Colonic mucosa (tissue), 4 donors: ENCODE measurements at places on chromosomes 2 and 18.

DNA sequence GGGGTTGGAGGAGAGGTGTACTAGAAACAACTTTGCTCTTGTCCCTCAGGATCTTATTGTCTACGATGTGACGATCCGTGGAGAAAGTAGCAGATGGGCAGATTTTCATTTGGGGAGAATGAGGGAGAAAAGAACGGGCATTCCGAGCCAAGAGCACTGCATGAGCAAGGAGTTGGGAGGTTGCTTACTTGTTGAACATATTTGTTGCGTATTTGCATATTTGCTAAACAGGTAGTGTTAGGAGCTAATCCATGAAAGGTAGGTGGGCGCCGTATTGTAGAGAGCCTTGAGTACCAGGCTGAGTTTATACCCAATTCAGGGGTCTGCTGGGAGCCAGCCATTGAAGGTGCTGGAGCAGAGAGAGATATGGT is 490 bp downstream of the BCS1L start:
- peak overlapping the region; percentile 81 for H3K27ac ChIP-seq
- no peaks in the 10 kb centered on the region for H3K36me3 ChIP-seq
- DNase-seq, result no peak
- H3K27me3 ChIP-seq, result no peaks in the 10 kb centered on the region
- H3K4me1 ChIP-seq, result peaks cover 8% of the 10 kb centered on the region
- peak overlapping the region; percentile 98 for H3K4me3 ChIP-seq

DNA sequence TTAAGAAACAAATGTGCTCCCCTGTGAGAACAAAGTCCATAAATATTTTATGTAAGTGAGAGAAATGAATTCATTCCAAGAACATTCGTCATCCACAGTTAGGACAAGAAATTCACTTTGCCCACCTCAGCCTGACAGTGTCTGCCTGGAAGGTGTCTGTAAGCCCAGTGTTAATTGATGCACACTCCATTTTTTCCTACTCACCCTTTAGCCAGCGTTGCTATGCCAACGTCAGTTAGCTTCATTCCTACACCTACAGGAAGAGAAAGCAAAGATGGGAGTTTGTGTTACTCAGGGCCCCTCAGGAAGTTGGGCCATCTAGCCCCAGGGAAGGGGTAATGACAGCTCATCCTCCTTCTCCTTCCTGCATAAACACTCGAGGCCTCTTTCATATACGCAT is 131.0 kb downstream of the ALPK2 start:
- no peak overlapping the region for H3K27ac ChIP-seq
- H3K4me3 ChIP-seq, result no peak overlapping the region
- peaks cover 11% of the 10 kb centered on the region for H3K4me1 ChIP-seq
- no peaks in the 10 kb centered on the region for H3K36me3 ChIP-seq
- DNase-seq, result no peak
- no peaks in the 10 kb centered on the region for H3K27me3 ChIP-seq

- H3K4me1 ChIP-seq, result no peaks in the 10 kb centered on the region
- no peak overlapping the region for H3K27ac ChIP-seq
- peaks cover 7% of the 10 kb centered on the region for H3K36me3 ChIP-seq
- no peak overlapping the region for H3K4me3 ChIP-seq
- DNase-seq, result no peak
- no peaks in the 10 kb centered on the region for H3K27me3 ChIP-seq
These were observed 46.0 kb downstream of the SLC66A2 start for GRCh38 chr18:79905389-79905911.

DNA sequence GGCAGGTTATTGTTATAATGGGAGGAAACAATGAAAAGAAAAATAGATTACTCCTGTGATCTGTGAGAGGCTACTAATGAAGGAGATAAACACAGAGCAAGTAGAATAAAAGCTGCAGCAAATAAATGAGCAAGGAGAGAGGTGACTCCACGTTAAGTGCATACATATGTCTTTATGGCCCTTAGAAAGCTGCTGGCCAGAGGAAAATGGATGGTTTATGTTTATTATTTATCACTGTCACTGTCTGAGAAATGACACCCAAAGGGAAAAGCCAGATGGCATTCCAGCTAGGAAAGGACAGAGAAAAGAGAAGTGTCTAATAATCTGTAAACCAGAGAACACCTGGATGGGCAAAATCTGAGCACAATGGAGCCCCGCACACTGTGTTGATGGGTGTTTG is 122.9 kb upstream of the DDX18 start:
- H3K27ac ChIP-seq, result no peak overlapping the region
- DNase-seq, result no peak
- H3K4me1 ChIP-seq, result no peaks in the 10 kb centered on the region
- no peaks in the 10 kb centered on the region for H3K27me3 ChIP-seq

- H3K4me3 ChIP-seq, result no peak overlapping the region
- H3K4me1 ChIP-seq, result no peaks in the 10 kb centered on the region
- no peak for DNase-seq
- H3K27me3 ChIP-seq, result no peaks in the 10 kb centered on the region
These were observed 41.4 kb upstream of the RBMS1 start for GRCh38 chr2:160534996-160535395.

DNA sequence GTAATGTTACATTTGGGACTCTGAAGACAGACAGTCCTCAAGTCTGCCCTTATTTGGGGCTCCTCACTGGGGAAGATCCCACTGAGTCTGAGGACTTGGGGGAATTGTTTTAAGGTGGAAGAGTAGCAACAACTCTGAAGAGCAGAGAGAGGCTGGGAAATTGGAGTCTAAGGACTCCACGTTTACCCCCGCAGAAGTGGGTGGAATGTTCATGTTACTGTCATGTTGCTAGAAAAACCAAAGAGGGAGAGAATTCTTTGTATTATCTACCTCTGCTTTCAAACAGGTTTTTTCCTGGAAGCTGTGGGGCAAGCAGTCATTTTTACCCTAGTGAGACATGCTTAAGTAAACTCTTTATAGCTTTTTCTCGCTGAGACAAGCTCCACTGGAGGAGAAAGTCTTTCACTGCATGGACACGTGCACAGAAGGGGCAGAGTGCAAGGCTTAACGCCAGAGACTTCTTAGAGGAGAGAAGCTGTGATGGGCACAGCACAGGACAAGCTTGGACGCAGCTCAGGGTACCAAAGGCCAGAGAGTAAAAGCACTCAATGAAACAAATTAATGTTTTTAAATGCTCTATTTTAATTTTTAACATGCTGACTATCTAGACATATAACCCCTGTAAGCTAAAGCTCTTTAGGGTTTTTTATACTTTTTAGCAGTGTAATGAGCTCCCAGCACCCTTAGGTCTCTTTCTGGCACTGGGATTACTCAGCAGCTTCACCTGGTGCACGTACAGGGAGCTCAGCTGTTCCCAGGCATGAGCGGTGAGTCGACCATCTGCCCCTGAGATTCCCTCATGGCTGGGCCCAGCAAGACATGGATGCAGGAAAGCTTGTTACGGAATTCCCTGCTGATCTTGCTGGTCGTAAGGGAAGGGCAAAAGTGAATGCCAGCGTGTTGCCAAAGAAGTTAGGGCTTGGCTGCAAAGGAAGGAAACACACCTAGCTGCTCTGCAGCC is 54.5 kb upstream of the BIN1 start:
- DNase-seq, result no peak
- H3K36me3 ChIP-seq, result no peaks in the 10 kb centered on the region
- H3K4me3 ChIP-seq, result no peak overlapping the region
- no peak overlapping the region for H3K27ac ChIP-seq
- H3K27me3 ChIP-seq, result no peaks in the 10 kb centered on the region

DNA sequence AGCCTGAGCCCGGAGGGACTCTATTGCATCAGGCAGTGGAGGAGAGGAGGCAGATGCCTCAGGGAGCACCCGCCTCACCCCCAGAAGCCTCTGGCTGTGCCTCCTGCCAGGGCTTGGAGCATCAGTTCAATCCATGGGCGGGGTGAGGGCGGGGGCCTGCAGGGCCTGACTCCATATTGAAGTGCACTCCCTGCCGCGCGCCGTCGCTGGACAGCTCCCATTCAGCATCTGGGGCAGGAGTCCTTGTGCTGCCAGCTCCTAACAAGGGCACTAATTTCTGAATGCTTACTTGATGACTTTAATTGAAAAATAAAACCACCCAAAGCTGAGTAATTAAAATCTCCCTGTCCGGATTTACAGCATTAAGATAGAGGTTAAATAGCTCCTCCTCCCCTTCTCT is 23.8 kb downstream of the C1QL2 start:
- H3K4me1 ChIP-seq, result no peaks in the 10 kb centered on the region
- H3K27ac ChIP-seq, result no peak overlapping the region
- no peak for DNase-seq
- no peak overlapping the region for H3K4me3 ChIP-seq
- no peaks in the 10 kb centered on the region for H3K27me3 ChIP-seq

- DNase-seq, result no peak
- no peaks in the 10 kb centered on the region for H3K27me3 ChIP-seq
- no peak overlapping the region for H3K4me3 ChIP-seq
- no peaks in the 10 kb centered on the region for H3K36me3 ChIP-seq
These were observed 2010.4 kb upstream of the LRRTM1 start for GRCh38 chr2:82314836-82315472.

- H3K4me1 ChIP-seq, result no peaks in the 10 kb centered on the region
- DNase-seq, result no peak
- H3K4me3 ChIP-seq, result no peak overlapping the region
- no peaks in the 10 kb centered on the region for H3K36me3 ChIP-seq
- no peaks in the 10 kb centered on the region for H3K27me3 ChIP-seq
These were observed 24.8 kb upstream of the GBX2 start for GRCh38 chr2:236193026-236193425.

DNA sequence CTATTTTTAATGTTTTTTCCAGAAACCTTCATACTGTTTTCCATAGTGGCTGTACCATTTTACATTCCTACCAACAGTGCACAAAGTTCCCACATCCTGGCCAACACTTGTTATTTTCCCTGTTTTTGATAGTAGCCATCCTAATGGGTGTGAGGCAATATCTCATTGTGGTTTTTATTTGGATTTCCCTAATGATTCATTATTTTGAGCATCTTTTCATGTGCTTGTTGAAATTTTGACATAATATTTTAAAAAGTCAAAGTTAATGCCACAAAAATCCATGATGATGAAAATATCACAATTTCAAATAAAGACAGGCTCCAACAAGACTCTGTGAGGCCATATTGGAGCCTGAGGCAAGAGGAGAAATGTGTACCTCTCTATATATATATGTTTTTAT is 50.2 kb downstream of the VWA3B start:
- H3K27me3 ChIP-seq, result no peaks in the 10 kb centered on the region
- H3K36me3 ChIP-seq, result no peaks in the 10 kb centered on the region
- H3K4me3 ChIP-seq, result no peak overlapping the region
- no peak overlapping the region for H3K27ac ChIP-seq
- no peak for DNase-seq

- no peak overlapping the region for H3K27ac ChIP-seq
- DNase-seq, result no peak
These were observed 60.3 kb upstream of the RPL31 start for GRCh38 chr2:100941646-100942240.

DNA sequence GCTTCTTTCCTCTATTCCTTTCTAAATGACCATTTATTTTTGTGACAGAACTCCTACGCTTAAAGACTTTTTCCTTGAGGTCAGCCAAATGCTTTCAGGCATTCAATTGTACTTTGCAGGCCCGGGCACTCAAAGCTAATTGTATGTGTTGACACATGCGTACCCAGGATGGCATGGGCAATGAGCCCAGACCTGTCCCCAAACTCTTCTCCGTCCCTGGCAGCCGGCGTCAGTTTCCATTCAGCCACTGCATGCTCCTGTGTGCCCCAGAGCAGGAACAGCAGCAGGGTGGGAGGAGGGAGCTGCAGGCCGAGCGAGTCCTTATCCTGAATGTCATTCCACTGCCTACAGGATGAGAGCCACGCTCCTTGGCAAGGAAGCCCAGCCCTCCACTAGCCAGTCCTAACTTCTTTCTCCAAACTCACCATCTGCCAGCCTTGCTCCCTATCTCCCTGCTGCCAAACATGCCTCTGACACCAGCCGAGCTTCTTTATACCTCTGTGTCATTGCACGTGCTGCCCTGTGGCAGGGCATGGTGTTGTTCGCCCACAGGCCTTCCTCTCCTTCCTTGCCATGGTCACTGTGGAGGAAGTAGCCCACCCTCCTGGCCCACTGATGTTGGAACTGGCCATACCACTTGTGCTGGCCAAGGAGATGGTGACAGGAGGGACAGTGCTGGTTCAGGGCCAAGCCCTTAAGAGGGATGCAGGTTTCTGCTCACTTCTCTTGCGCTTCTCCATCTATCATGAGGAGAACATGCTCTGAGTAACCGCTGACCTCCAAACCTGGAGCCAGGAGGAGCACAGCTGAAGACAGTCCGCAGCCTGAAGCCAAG is 116.9 kb upstream of the FHL2 start:
- no peaks in the 10 kb centered on the region for H3K4me1 ChIP-seq
- H3K4me3 ChIP-seq, result no peak overlapping the region
- H3K27me3 ChIP-seq, result no peaks in the 10 kb centered on the region
- DNase-seq, result no peak
- no peak overlapping the region for H3K27ac ChIP-seq

GRCh38 chr2:109322111-109322510 is 193.1 kb downstream of the SH3RF3 start:
- H3K4me1 ChIP-seq, result no peaks in the 10 kb centered on the region
- no peaks in the 10 kb centered on the region for H3K27me3 ChIP-seq
- DNase-seq, result peak; percentile 69
- H3K36me3 ChIP-seq, result no peaks in the 10 kb centered on the region

DNA sequence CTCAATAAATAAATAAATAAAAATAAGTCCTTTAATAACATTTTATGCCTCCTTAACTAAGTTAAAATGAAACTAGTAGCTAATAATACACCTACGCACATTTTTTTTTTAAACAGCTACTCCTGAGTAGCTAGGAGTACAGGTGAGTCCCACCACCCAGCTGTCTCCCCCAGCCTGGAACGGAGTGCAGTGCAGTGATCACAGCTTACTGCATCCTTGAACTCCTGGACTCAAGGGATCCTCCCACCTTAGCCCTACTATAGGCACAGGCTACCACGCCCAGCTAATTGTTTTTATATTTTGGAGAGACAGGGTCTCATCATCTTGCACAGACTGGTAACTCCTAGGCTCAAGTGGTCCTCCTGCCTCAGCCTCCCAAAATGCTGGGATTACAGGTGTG is 28.4 kb downstream of the YWHAQ start:
- no peak overlapping the region for H3K4me3 ChIP-seq
- no peaks in the 10 kb centered on the region for H3K36me3 ChIP-seq
- no peak overlapping the region for H3K27ac ChIP-seq
- H3K4me1 ChIP-seq, result no peaks in the 10 kb centered on the region

- no peaks in the 10 kb centered on the region for H3K36me3 ChIP-seq
- H3K27me3 ChIP-seq, result no peaks in the 10 kb centered on the region
- DNase-seq, result no peak
- no peak overlapping the region for H3K27ac ChIP-seq
These were observed 131.5 kb downstream of the PPP1R1C start for GRCh38 chr2:182117196-182117595.

GRCh38 chr2:6864923-6865345 is 773 bp downstream of the CMPK2 start:
- H3K27me3 ChIP-seq, result no peaks in the 10 kb centered on the region
- H3K4me1 ChIP-seq, result no peaks in the 10 kb centered on the region
- H3K4me3 ChIP-seq, result peak overlapping the region; percentile 87
- no peak for DNase-seq
- H3K27ac ChIP-seq, result peak overlapping the region; percentile 89
- no peaks in the 10 kb centered on the region for H3K36me3 ChIP-seq

GRCh38 chr2:41943159-41943558 is 104.7 kb upstream of the PKDCC start:
- DNase-seq, result no peak
- H3K27me3 ChIP-seq, result no peaks in the 10 kb centered on the region
- no peaks in the 10 kb centered on the region for H3K36me3 ChIP-seq
- no peaks in the 10 kb centered on the region for H3K4me1 ChIP-seq
- no peak overlapping the region for H3K27ac ChIP-seq
